ENCODE measurements at places on chromosomes 11 and 22. TPM values are rescaled to one million over a fixed set of nuclear protein-coding genes. Genes with fewer than 3 reads are reported as not detected.

DNA sequence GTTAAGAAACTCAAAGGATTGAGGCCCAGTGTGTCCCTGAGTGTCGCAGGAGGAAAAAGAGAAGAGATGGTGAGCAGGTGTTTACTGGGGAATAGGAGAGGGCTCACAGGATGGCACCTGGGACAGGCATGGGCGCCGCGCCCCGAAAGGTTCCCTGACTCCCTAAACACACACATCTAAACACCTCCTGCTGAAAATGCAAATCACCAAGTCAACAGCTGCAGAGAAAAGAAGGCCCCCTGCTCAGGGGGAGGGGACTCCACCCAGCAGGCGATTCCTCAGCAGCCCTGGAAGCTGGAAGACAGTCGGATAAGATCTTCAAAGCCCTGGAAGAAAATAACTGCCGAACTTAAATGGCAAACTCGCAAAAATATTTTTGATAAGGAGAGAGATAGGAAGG is 377.2 kb downstream of the BRD1 start:
- no peak for DNase-seq

GRCh38 chr11:113255096-113255495 is 59.3 kb upstream of the TTC12 start:
- no peak for DNase-seq

DNA sequence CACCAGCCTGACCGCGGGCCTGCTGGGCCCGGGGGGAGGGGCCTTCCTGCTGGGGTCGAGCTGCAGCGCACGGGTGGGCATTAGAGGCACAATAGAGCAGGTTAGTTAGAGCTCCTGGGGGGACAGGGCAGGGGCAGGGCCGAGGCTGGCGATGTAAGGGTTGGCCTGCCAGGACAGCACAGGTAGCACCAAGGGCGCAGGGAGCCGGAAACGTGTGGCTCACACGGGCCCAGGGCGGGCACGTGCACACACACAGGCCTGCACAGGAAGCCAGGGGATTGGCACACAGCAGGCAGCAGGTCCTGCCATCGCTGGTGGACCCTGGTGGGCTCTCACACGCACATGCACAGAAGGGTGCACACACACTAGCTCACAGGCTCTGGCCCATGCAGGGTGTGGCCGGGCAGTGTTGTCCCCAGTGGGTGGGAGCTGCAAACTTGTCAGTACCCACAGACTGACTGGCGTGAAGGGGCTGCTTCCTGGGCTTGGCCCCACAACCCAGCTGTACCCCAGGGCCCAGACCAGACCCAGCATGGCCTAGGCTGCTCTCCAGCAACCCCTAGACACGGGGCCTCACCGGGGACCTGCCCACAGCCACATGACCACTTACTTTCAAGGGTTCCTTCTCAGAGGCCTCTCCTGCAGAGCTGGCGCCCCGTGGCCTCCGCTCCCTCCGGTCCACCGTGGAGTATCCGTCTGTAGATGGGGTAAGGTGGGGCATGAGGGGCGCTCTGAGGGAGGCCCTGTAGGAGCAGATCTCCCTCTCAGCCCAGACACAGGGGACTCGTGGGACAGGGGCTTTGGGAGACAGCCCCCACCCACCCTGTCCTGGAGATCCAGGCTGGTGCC is 29.9 kb upstream of the TXNRD2 start:
- no peak for DNase-seq

The DCDC1 gene
- 0.17 TPM for total RNA-seq

The RTN4R gene
- total RNA-seq: 2.7 TPM

DNA sequence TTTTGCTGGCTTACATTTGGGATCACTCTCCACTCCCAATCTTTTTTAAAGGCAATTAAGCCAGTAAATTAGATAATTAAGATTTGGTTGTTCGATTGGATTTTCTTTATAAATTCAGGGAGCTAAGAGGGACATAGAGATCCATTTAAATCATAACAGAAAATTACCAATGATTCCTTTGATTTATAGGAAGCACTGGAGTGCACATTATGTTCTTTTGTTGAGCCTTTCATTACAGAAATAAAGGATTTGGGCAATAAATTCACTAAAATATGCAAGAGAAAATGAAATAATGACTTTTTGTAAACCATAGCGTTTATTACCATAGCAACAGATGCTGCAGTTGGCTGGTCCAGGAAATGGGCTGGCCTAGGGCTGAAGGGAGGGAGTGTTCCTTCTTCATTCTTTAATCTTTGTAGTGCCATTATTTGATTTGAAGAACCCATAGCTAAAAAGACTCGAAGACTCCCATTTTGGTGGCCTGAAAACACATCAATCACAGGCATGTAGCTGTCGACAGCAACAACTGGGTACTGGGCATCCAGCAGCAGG is 73.0 kb downstream of the C2CD3 start:
- DNase-seq: no peak

DNA sequence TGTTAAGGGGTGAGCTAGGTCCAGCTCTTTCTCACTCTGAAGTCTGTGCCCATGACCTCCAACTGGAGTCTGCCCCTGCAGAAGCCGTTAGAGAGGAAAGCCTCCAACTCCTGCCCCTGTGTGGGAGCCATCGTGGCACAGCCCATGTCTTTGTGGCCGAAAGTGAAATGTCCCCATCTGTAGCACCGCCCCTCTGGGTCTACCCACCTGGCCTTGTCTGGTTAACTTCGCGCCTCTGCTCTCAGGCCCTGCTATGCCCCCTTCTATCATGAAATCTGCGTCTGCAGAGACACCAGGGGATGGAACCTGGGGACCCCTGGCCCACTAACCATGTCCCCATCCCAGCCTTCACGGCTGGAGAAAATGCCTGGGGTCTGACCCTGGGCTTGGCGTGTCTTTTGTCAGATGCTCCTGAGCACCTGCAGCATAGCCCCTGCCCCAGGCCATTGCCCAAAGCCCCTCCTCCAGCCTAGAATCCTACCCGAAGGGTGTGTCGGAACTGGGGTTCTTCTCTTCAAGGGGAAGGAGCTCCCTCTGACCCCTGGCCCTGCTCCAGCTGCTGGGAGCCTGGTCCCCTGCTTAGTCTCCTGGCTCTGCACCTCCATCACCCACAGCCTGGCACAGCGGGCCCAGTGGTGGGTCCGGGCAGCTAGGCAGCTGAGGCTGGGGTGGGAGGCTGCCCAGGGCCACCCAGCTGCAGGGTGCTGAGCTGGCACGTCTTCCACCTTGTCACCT is 35.8 kb upstream of the HMOX1 start:
- DNase-seq: no peak

DNA sequence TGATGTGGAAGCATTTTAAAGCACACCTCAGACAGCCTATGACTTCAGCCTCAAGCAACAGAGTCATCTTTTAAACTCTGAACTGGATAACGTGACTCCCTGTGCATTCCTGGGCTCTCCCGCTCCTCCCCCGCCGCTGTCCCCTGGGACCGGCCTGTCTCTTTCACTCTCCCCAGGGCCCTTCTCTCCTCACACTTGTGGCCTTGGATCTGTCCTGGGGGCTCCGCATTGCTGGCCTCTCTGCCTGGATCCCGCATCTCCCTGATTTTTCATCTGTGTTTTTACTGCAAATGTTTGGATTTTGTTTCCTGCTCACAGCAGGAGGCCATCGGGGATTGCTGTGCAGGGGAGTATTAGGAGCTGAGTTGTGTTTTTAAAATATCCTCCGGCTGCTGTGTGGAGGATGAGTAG is 15.4 kb downstream of the C11orf24 start:
- no peak for DNase-seq

- no peak for DNase-seq
Measured at GRCh38 chr11:86202013-86202336, 42.6 kb upstream of the EED start.

The TRIM6 gene
- not detected for total RNA-seq

The TUBA8 gene
- total RNA-seq: 2.7 TPM

GRCh38 chr11:77602381-77603088 is 12.8 kb downstream of the AQP11 start:
- no peak for DNase-seq

DNA sequence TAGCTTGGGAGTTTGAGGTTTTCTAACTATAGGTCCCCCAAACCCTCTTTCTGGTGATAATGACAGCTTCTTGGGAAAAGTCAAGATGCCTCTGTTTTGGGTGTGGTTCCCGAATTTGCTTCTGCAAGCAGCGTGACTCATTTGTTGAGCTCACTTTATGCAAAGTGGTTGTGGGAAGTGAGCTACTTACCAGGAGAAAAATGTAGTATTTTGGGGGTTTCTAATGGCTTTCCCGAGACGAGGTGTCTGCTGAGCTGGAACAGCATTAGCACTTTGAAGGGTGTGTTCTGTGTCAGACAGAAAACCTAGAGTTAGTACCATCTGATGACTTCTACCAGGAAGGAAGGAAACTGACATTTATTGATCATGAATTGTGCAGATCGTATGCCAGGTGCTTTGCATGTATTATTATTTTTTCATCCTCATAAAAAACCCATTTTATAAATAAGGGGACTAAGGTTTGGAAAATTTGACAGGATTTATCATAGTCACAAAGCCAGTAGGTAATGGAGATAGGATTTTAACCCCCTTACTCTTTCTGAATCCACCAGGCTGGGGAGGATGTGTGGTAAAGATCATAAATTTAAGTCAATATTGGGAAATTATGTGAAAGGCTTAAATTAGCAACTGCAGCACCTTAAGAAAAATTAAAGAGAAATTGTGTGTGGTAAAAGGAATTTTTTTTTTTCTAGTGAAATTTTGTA is 108.8 kb upstream of the CD44 start:
- no peak for DNase-seq

- DNase-seq: no peak
Measured at GRCh38 chr11:46001448-46001914, 79.0 kb downstream of the LARGE2 start.

- no peak for DNase-seq
Measured at GRCh38 chr11:81829976-81830375, 903.7 kb downstream of the FAM181B start.

The SLC5A4 gene
- total RNA-seq: not detected

The FOSL1 gene
- 0.39 TPM for total RNA-seq

- DNase-seq: peak; percentile 87
Measured at GRCh38 chr22:36162127-36163034, 1.8 kb upstream of the APOL3 start.

- DNase-seq: peak; percentile 17
Measured at GRCh38 chr22:30605449-30606110, 1.4 kb upstream of the TCN2 start.

The XBP1 gene
- total RNA-seq: 164 TPM

The ACRV1 gene
- total RNA-seq: not detected

The MMP12 gene
- not detected for total RNA-seq

- DNase-seq: no peak
Measured at GRCh38 chr11:107740271-107740670, 28.4 kb upstream of the SLN start.

DNA sequence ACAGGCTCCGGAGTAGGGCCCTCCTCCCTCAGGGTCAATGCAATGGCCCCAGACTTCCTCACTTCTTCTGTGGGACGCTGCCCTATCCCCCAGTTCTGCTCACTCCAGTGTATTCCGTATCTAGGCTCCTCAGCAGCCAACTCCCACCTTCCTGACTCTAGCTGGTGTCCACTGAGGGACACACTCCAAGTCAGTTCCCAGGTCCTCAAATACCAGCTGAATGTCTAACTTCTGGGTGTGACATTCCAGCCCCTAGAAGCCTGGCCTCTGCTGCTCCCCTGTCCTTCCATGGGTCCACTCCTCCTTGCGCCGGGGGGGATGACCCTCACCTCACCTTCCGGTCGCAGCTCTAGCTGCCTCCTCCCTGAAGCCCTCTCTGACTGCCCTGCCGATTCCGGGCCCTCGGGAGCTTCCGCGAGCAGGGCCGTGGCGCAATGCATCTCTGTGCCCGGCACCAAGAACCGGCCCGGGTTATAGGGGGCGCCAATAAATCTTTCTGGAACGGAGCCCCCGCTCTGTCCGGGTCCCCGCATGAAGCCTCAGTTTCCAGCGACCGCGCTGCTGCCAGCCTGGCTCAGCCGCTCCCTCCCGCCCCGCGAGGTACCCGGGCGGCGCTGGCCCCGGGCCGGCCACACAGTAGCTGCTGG is 15.4 kb downstream of the BAD start:
- DNase-seq: no peak

The OR10A6 gene
- not detected for total RNA-seq

GRCh38 chr11:8287297-8287696 is 23.6 kb upstream of the LMO1 start:
- DNase-seq: no peak

DNA sequence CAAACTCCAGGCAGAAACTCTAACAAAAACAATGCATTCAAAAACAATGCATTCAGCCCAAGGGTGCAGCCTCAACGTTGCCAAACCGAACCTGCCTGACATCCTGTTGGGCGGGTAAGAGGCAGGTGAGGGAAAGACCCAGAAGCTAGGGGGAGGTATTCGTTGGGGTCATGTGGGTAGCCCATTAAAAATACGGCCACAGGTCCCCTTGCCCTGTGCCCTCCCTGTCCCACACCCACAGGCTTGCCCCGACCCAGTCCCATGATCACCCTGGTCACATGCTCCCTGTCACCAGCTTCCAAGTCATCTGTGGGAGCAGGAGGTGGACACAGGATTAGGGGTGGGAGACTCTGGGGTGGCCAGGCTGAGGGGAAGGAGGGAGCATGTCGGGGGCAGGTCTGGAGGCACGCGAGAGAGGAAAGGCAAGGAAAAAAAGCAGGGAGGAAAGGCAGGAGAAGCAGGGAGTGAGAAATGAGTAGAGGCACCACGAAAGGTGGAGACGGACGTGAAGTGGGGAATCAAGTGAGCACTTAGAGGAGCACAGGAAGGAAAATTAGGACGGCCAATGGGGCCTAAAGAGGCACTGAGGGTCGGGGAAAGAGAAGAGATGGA is 683 bp downstream of the PLA2G6 start:
- DNase-seq: peak; percentile 83

DNA sequence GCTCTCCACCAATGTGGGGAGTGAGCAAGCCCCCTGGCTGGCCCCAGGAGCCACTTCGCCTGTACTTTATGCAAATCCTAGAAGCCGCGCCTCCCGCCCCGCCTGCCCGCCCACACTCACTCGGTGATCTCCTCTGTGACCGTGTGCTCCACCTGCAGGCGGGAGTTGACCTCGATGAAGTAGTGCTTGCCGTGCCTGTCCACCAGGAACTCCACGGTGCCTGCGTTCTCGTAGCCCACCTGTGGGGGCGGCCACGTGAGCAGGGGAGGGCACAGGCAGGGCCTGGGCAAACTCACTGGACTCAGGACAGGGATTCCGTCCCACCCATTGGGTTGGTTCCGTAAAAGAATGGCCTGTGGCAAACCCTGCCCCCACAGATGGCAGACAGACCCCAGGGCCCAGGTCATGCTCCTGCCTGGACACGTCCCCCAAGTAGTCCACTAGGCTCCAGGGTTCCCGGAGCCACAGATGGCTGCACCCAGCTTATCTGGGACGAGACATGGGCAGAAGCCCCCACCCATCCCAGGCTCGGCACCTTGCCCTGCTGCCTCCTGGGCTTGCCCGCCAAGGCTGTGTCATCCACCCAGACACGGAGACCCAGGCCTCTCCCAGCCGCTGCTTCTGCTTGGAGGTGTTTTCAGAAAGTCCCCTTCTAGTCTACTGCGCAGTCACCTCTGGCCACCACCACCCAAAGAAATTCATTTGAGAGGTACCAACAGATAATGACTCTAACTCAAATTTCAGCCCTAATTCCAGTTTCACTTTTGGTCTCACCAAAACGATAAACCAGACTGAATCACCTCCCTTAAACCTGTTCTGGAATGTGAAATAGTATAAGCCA is 12.1 kb downstream of the LRFN4 start:
- DNase-seq: peak; percentile 62

- DNase-seq: no peak
Measured at GRCh38 chr22:23682077-23682476, 8.7 kb upstream of the RGL4 start.

GRCh38 chr11:87015645-87016044 is 22.1 kb upstream of the TMEM135 start:
- no peak for DNase-seq

Measured in CD4-positive, alpha-beta memory T cell (primary cell).